ENCODE measurements at places on chromosomes 3 and 15. TPM values are rescaled to one million over a fixed set of nuclear protein-coding genes. Genes with fewer than 3 reads are reported as not detected.
A peak's percentile ranks its signal among the peaks of the same experiment; 100 is the strongest.

The CNTN4 gene
- total RNA-seq, result 2.5 TPM

The EOMES gene
- total RNA-seq, result 0.08 TPM

The LAMB2 gene
- total RNA-seq, result 543 TPM

The RAB6B gene
- 58.8 TPM for total RNA-seq

The ELL3 gene
- 1.5 TPM for total RNA-seq

The COPS2 gene
- total RNA-seq, result 77.0 TPM

The SLC9C1 gene
- total RNA-seq, result 0.95 TPM

The PLSCR2 gene
- total RNA-seq, result not detected

- no peak for DNase-seq
Observed at GRCh38 chr15:65368302-65369211, 9.2 kb downstream of the IGDCC3 start.

GRCh38 chr3:109275702-109276293, 40.5 kb downstream of the DPPA2 start:
- DNase-seq, result no peak

DNA sequence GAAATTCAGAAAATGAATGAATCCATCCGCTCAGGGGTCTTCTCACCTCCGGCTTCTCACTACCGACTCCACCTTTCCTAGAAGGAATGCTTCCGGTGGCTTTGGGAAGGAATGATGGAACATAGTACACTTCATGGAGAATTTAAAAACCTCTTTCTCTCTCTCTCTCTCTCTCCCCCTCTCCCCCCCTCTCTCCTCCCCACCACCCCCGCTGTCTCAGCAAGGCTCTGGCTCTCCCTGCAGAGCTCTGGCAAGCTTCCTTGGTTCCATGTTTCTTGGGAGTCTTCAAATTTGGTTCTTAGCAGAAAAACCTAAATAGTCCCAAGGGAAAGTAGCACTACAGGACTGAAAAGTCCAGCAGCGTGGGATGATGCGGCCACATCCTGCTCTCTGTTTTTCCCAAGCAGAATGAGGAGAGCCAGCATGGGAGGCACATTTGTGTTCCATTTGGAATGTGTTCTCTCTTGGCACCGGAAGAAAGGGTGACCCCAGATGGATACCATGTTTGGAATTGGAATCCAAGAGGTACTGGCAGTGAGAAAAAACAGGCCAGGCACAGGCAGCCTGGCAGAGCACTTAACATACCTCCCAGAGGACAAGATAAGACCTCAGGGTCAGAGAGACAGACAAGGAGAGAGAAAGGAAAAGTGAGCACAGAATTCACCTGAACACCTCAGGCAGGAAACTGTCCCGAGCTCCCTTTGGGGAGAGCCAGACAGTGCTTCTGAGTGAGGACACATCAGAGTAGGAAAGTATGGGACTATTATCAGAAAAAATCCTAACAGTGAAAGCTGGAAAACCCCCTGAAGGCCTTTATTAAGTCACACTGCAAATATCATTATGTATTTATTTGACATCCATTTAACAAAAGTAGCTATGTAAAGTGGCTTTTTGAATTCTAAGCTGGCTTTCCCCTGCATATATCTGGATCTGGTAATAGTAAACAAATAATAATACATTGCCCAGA, at the start of gene POPDC2:
POPDC2 (minus strand) TSS at position 116 of the 967 bp plus-strand sequence. CDS start 166 bp downstream, outside the sequence.
- no peak for DNase-seq

GRCh38 chr3:58154626-58155449, 55.9 kb downstream of the DNASE1L3 start:
- no peak for DNase-seq

- no peak for DNase-seq
Observed at GRCh38 chr3:186680869-186681268, 15.1 kb downstream of the HRG start.

- DNase-seq, result no peak
Observed at GRCh38 chr15:61839546-61839945, 220.7 kb downstream of the VPS13C start.

- no peak for DNase-seq
Observed at GRCh38 chr15:44427756-44428724, 611 bp downstream of the CTDSPL2 start.

- no peak for DNase-seq
Observed at GRCh38 chr15:70340494-70340870, 242.8 kb upstream of the TLE3 start.

- DNase-seq, result no peak
Observed at GRCh38 chr15:61720197-61720704, 340.0 kb downstream of the VPS13C start.

DNA sequence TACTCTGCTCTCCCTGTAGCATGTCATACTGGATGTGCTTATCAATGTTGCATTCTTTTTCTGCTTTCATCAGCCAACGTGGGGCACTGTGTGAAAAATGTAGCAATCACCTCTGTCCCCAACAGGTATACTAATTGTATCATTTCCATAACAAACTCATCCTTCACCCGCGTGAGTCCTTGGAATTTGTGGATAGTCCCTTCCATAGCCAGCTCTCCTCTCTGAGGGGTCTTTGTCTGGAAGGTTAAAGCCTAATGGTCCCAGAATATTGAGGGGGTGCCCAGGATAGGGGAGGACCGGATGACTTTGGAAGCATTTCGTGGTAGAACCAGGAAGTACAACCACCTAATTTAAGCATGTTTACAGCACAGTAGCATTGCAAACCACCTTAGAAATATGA, 124.6 kb downstream of the FOXB1 start:
- no peak for DNase-seq

GRCh38 chr15:101813803-101814534, 2.0 kb downstream of the OR4F15 start:
- DNase-seq, result no peak

DNA sequence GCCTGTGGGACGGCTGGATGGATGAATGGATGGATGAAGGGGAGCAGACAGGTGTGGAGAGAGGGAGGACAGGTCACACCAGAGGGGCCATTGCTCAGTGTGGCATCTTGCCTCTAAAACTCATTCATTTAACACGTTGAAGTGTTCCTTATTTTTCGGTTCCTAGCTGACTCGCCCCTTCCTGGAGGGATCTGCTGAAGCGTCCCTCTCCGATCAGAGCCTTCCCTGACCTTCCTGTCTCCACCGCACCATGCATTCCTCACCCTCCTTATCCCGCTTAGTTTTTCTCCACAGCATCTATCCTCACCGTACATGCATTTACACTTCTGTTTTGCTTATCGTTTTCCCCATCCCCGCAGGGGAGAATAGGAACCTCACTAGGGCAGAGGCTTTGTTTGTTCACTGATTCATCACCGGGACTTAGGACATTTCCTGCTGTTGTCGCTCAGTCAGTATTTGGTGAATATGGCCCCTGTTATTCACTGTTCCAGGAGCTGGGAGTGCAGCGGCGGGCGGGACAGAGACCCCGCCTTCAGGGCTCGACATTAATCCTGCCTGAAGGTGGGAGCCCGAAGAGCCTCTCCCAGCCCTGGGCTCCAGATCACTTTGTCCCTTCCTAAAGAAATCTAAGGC, 32.0 kb downstream of the FOXL2 start:
- DNase-seq, result no peak

GRCh38 chr15:67880651-67881182, 40.9 kb upstream of the RNU6-1 start:
- DNase-seq, result peak; percentile 79

DNA sequence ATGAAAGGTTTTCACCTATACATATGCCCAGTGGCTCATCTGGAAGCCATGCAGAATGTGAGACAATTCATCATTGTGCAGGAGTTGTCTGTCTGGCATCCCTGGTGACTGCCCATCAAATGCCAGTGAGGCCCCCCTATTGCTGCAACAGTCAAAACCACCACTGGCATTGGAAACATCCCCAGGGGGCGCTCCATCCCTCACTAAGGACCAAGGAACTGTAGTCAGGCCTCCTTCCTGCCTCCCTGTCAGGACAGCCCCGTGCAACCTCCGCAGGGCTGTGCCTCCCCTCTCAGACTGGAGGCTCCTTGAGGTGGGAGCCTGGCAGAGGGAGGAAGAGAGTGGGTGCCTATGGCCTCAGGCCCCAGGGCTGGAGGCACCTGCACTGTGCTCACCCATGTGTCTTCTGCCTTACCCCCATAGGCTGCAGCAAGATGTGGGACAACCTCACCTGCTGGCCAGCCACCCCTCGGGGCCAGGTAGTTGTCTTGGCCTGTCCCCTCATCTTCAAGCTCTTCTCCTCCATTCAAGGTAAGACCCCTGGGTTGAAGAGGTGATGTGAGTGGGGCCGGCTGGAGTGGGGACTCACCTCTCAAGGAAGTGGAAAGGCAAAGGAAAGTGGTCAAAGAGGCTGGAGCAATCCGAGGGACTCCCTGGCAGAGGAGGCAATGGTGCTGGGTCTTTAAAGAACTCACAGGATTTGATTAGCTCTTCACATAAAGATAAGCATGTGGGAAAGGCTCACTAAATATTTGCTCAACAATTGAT, 16.5 kb downstream of the VIPR1 start:
- DNase-seq, result no peak

- no peak for DNase-seq
Observed at GRCh38 chr15:77181305-77182074, 110.6 kb upstream of the TSPAN3 start.

DNA sequence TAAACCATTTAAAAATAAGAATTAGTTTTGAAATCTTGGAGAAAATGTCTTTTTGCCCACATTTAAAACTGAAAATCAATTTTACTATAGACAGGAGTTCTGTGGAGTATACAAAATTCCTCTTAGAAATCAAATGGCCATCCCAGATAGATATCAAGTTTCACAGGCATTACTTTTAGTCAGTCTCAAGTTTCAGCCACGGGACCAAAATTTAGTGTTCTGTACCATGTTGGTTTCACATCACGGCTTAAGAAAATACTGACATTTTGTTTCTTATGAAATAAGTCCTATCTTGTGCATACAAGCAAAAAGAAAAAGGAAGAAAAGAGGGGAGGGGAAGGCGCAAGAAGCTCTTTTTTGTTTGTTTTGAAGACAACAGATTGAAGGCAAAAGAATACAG, 45.7 kb downstream of the EIF2AK4 start:
- DNase-seq, result no peak

- DNase-seq, result no peak
Observed at GRCh38 chr15:69880571-69881301, 217.0 kb downstream of the TLE3 start.

DNA sequence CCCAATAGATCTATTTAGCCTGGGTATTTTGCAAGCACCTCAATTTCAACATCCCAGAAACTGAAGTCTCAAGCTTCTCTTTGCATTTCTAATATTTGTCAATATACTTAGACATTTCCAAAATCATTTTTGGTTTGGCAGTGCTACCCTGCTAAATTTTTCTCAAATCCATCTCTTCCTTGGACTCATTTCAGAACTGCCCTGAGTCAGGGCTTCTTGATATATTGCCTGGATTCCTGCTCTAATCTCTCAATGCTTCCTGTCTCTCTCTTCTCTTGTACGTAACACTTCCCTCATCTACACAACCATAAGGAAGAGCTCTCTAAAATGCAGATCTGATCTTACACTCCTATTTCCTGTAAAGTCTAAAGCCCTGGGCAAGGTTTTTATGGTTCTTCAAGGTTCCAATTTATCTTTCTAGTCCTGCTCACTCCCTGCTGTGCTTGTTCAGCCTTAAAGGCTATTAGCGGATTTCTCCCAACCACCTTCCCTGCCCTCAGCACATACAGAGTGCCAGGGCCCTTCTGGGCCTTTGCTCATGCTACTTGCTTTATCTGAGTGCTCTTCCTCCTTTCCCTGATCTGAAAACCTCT, 53.0 kb upstream of the MME start:
- DNase-seq, result no peak

- no peak for DNase-seq
Observed at GRCh38 chr3:162390891-162391290, 894.3 kb downstream of the OTOL1 start.

GRCh38 chr3:45079715-45080114, 53.6 kb downstream of the CLEC3B start:
- no peak for DNase-seq

GRCh38 chr3:170180079-170180907, 1.2 kb downstream of the PHC3 start:
- DNase-seq, result no peak

GRCh38 chr15:43352693-43353382, 18.0 kb downstream of the ZSCAN29 start:
- DNase-seq, result no peak

DNA sequence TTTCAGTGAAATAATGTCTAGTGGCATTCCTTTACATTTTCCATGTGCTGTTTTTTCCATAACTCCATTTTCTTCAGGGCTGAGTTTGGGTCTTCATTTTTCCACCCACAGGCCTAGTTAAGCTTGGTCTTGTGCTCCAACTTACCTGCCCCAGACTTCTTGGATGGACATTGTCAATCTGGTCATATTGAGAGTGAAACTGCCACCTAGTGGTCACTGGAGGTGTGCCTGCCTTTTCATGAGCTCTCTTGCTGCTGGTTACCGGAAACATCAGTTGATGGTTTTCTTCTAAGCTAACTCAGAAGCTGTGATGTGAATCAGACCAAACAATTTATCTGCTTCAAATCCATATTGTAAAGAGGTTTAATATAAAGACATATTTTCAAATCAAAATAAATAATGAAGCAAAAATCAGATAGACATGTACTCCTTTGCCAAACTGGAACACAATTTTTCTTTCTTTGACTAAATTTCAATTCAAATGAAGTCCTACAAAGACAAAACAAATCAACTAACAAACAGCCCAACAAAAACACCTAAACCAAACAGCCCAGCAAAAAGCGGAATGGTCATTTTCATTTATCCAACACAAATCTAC, 135.1 kb upstream of the RASGRP1 start:
- no peak for DNase-seq

GRCh38 chr15:71597126-71597525, 213.2 kb upstream of the NR2E3 start:
- DNase-seq, result no peak

GRCh38 chr3:108250626-108251025, 28.4 kb upstream of the IFT57 start:
- no peak for DNase-seq

DNA sequence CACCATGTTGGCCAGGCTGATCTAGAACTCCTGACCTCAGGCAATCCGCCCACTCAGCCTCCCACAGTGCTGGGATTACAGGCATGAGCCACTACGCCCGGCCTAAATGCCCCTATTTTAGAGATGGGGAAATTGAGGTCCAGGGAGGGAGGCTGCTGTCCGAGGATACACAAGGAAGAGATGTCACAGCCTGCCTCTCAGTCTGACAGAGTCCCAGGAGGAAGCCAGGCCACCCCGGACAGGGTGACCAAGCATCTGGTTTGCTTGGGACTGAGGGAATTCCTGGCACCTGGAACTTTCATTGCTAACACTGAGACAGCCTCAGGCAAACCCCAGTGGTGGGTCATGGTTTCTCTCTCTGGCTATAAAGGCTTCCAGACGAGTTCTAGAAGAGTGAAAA, 30.6 kb upstream of the ADAMTS7 start:
- DNase-seq, result no peak

Data from Right ventricle myocardium inferior (tissue), 1 donor.